ENCODE measurements at places on chromosomes 3 and 15. TPM values are rescaled to one million over a fixed set of nuclear protein-coding genes. Genes with fewer than 3 reads are reported as not detected.

ZNF80 gene
- polyA plus RNA-seq, result 0.10 TPM

CLDN11 gene
- polyA plus RNA-seq, result 7.6 TPM

NR2E3 gene
- polyA plus RNA-seq, result 0.56 TPM

DUOXA2 gene
- not detected for polyA plus RNA-seq

CCDC14 gene
- 239 TPM for polyA plus RNA-seq

CASR gene
- polyA plus RNA-seq, result not detected

ZBED2 gene
- polyA plus RNA-seq, result 0.20 TPM

SENP7 gene
- 105 TPM for polyA plus RNA-seq

ITGA11 gene
- polyA plus RNA-seq, result 1.5 TPM

DNA sequence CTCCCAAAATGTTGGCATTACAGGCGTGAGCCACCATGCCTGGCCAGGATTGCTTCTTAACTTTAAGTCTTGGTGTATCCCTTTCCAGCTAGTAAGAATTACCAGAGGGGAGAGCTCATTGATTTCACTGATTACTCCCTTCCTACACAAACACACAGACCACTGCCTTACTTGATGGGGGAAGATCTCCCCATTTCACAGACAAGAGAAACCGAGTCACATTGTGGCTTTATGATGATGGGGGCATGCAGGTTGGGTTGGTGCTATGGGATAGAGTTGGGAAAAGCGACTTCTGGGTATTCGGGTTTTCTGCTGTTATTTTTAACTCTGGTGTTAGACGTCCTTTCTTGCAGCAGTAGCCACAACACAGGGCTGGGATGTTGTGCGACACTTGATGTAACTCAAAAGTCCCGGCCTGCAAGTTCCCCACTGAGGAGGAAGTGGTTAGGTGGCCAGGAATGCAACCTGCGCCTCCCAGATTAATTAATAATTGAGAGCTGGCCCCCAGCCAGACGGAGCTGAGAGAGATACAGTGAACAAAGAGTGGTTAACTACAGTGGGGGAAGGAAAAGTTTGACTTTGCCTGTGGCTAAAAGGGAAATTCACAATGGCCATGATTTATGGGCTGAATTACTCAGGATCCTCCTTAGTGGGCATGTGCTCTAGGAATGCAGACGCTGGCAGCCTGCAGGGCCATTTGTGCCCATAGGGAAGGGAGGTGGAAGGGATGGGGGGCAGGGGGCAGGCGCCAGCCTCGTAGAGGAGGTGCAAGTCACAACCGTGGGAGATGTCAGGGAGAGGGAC, 63.6 kb downstream of the SMAD6 start:
- DNase-seq, result peak; percentile 80

GRCh38 chr3:108234387-108234957, 12.2 kb upstream of the IFT57 start:
- no peak for DNase-seq

DNA sequence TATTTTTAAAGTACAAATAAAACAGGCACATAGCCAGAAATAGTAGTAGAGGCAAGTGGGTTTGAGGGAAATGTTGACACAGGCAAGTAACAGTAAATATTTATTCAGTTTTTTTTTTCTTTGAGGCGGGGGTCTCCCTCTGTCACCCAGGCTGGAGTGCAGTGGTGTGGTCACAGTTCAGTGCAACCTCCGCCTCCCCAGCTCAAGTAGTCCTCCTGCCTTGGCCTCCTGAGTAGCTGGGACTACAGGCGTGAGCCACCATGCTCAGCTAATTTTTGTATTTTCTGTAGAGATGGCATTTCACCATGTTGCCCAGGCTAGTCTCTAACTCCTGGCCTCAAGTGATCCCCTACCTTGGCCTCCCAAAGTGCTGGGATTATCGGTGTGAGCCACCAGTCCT, 43.5 kb downstream of the PHLDB2 start:
- DNase-seq, result no peak

GRCh38 chr15:77029166-77030047, 34.5 kb downstream of the PSTPIP1 start:
- no peak for DNase-seq

DNA sequence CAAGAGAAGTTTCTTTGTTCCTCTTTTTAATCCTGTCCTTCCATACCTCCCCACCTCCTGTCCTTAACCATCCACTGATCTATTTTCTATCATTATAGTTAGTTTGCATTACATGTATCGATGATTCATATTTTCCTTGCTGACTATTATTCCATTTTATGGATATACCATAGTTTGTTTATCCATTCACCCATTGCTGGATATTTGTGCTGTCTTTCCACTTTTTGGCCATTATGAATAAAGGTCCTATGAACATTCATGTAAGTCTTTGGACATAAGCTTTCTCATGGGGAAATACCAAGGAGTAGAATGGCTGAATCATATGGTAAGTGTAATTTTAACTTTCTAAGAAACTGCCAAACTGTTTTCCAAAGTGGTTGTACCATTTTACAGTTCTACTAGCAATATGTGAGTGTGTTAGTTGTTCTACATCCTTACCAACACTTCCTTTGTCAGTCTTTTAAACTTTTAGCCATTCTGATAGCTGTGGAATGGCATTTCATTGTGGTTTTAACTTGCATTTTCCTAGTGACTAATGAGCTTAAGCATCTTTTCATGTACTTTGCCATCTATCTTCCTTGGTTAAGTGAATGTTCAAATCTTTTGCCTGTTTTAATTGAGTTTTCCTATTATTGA, 11.7 kb downstream of the ATP6V1A start:
- DNase-seq, result no peak

GRCh38 chr15:97745481-97746071, 214.9 kb upstream of the ARRDC4 start:
- DNase-seq, result no peak

GRCh38 chr15:52760562-52760961, 29.6 kb downstream of the ONECUT1 start:
- no peak for DNase-seq

- DNase-seq, result no peak
Measured at GRCh38 chr3:111700054-111700453, 104.9 kb upstream of the ZBED2 start.

DNA sequence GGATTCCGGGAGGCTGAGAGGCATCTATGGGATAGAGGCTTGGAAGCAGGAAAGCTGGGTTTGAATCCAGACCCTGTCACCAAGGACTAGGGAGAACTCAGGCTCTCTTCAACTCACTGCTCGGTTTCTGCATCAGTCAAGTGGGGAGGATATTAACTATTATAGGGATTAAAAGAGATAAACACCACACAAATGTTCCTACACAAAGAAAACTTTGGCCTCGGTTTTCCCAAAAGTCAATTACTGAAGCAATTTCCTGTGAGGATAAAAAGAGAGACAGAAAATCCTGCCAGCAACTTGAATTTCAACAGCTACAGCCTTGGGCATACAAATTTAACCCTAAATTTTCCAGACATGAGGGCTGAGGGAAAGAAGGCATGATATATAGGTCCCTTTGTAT, 36.0 kb downstream of the ITGB5 start:
- DNase-seq, result peak; percentile 39

DNA sequence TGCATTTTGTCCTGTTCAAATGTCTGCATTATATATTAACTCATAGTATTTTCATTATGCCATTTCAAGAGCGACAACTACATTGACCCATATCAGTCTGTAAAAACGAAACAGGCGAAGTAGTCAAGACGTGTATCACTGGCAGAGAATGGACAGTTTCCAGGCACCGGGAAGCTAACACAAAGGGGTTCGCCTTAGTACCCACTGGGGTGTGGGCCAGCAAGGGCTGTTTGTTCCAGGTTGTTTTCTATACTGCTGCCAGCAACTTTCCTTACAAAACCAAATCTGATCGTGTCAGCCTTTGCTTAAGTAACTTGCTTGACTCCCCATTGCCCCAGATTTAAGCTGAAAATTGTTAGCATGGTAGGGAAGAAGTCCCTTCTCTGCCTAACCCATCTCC, 87.1 kb downstream of the CGNL1 start:
- DNase-seq, result no peak

DNA sequence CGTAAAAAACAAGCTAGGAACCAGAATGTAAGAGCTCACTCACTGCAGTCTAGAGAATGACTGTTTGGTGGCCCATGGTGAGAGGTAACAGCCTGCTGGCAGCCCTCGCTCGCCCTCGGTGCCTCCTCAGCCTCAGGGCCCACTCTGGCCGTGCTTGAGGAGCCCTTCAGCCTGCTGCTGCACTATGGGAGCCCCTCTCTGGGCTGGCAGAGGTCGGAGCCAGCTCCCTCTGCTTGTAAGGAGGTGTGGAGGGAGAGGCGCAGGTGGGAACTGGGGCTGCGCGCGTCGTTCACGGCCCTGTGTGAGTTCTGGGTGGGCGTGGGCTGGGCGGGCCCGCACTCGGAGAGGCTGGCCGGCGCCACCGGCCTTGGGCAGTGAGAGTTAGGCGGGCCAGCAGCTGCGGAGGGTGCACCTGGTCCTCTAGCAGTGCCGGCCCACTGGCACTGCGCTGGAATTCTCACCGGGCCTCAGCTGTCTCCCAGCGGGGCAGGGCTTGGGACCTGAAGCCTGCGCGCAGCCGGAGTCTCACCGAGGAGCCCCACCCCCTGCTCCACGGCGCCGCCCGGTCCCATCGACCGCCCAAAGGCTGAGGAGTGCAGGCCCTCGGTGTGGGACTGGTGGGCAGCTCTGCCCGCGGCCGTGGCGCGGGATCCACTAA, 420.6 kb downstream of the RBMS3 start:
- DNase-seq, result no peak

- no peak for DNase-seq
Measured at GRCh38 chr15:98746375-98747155, 98.2 kb downstream of the IGF1R start.

DNA sequence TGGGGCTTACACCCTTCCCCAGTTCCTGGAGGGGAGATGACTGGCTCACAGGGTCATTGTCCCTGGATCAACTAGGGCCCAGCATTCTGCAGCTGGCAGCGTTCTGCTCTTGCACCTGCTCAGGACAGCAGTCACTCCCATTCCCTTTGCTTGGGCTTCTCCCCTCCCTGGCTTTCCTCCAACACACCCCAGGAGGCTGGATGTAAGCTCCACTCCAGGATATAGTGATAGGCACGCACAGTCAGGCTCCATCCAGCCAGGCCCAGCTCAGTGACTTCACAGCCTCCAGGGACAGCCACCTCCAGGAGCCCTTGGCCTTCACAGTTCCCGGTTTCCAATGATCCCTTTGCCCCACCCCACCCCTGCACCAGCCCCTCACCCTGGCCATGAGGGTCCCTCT, 1.9 kb downstream of the SPTBN5 start:
- DNase-seq, result no peak

All from right lung (tissue), 10 donors.